Kasumi-1 (cell line): ENCODE measurements at places on chromosomes 3 and 15.

GRCh38 chr3:25938566-25939325 lies 148.9 kb downstream of the OXSM start:
- peak; percentile 40 for DNase-seq

DNA sequence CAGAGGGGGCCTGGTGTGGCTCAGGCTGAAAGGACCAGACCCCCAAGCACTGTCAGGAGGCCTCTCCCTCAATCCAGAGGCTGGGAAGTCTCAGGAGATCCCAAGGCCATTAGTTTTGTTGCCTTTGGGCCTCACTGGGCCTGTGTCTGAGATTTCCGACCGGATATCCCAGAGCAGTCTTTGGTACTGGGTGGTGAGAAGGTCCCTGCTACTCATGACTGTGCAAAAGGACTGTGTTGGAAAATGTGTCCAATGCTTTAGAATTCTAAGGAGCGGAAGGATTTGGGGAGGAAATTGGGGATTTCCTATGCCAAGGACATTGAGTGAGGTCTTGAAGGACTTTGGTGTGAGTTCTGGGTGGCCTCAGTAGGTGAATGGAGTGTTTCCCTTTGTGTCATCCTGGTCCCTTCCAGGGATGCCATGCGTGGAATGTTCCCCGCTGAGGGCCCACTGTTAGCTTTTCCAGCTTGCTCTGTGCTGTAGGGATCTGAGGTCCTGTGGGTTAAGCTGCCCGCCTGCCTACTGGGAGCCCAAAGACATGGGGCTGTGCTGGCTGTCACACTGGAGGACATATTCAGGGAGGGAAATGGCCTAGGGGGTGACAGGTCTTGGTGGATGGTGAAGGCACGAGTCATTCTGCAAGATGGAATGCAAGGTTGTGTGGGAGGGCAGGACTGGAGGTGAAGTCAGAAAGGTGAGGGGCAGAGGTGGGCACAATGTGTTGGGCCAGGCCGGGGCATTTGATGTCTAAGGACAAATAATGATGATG lies 16.4 kb downstream of the SMAD6 start:
- no peak for DNase-seq

- DNase-seq = no peak
These were observed 2.5 kb upstream of the KIF7 start for GRCh38 chr15:89657686-89658200.

- DNase-seq = no peak
These were observed 11.6 kb upstream of the SLC6A20 start for GRCh38 chr3:45807681-45808540.

DNA sequence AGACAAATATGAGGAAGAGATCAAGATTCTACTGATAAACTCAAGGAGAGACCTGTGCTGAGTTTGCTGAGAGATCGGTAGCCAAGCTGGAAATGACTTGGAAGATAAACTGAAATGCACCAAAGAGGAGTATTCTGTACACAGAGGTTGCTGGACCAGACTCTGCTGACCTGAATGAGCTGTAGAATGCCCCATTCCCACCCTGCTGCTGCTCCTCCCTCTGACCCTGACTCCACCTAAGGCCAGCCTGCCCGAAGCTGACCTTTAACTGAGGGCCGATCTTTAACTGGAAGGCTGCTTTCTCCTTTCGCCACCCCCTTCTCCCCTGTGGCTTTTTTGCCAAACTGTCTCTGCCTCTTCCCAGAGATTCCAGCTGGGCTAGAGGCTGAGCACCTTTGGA lies 34.6 kb downstream of the CDIN1 start:
- no peak for DNase-seq

GRCh38 chr15:91679447-91679846 lies 174.1 kb upstream of the SLCO3A1 start:
- DNase-seq = no peak

DNA sequence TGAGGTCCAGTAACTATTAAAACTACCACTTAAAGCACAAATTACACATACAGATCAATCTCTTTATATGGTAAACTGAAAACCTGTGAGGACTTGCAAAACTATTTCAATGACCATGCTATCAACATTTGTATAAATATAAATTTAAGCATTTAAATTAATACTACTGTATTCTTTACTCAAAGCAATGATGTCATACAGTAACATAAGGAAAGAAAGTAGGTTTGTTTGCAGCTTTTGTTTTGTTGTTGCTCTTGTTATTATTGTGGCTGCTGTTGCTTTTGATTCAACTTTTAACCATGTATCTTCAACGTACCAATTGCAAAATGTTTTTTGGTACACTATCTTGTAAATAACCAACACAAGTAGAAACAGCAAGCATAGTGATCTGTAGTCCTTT lies 22.0 kb downstream of the CBLB start:
- no peak for DNase-seq

DNA sequence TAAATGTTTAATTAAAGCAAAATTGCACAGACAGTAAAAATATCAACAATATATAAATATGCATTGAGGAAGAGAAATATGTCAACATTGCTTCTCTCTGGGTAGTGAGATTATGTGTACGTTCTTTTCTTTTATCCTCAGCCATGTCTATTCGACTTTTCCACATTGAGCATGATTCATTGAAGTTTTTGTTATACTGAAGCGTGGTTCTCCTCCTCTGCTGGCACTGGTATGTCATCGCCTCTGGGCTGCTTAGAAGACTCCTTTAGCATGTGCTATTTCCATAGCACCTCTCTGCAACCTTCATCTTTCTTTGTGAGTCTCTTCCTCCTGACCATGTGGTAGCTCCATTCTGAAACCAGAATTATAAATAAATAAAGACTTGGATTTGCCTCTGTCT lies 65.8 kb upstream of the AKAP13 start:
- no peak for DNase-seq

- no peak for DNase-seq
These were observed 20.1 kb upstream of the BCL6 start for GRCh38 chr3:187765342-187765741.

DNA sequence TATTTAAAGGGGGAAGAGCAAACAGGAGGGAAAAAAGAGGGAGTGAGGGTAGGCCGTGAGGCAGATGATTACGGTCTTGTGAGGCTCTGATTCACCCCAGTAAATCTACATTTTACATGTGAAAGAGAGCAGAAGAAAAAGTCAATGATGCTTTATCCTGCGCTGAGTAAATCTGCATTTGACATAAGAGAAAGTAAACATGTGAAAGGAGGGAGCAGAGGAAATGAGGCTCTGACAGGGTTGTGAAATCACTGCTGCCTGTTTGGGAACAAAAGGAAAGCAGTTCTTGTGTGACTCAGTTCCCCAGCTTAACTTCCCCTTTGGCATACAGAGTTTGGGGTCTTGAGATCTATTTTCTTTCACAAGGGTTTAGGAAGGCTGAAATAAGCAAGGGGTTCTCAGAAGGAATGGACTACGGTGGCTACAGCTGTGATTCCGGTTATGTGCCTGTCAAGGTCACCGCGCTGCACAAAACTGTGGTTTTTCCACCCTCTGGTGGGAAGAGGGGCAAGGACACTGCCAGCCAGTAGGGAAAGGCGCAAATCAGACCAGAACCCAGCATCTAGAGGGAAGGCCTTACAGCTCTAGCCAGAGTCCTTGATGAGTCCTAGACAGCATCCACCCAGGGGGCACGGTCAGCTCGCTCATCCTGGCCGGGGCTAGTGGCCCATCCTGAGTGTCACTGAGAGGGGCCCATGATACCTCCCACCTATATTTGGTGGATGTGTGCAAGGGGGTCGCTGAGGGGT lies 18.9 kb upstream of the HCN4 start:
- DNase-seq = no peak

DNA sequence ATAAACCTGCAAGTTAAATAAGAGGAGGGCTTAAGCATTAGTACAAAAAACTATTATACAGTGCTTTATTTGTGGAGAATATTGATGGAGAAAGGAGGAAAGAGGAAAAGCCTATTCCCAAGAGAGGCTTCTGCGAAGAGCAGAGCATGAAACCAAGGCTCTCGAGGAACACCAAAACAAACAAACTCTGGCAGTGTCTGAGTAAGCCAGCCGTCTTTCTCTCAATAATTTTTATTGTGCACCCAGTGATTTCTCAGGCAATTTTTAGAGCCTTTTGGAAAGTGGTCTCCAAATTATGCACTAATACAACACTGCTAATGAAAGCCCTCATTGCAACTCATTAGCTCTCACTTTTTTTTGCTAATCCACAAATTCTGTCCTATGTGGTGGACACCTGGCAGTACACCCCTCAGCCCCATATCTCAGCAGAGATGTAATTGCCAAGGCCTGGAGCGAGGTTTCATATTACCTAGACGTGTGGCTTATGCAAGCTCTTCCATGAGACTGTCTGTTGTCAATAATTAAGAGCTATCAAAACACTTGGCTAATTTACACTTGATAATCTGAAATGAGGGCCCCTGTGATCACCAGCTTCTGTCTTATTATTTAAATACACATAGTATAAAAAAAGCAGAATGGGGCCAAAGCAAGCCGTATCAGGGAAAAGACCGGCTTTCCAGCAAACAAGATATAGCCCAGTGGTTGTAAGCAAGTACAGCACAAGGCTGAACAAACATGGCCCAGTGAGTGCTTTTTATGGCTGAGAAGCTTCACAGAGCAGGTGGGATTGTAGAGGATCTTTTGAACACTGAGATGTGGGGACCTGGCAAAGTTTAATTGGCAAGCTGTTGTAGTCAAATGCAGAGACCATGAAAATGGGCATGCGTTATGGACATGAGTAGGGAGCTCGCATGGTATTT lies 216.9 kb downstream of the ROBO2 start:
- no peak for DNase-seq

DNA sequence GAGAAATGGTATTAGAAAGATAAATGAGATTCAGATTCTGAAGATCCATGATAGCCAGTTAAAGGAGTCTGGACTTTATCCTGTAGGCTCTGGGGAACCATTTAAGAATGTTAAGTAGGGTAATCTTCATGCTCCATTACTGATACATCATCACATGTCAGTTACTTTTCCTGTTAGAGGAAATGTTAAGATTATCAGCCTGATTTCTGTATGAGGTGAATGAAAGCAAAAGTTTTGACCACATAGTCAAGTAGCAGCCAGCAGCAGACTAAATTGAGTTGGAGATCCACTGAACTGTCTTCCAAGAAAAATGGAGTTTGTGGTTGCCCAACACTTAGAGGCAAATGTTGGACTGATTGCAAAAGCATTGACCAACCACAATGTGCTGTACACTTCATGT lies 4.7 kb upstream of the COPB2 start:
- DNase-seq = no peak

- DNase-seq = no peak
These were observed 47.3 kb upstream of the CCDC80 start for GRCh38 chr3:112688085-112688769.

- DNase-seq = no peak
These were observed 6.6 kb upstream of the ZNF148 start for GRCh38 chr3:125381743-125382142.

GRCh38 chr3:63891518-63891917 lies 20.7 kb downstream of the SCAANT1 start:
- DNase-seq = no peak

GRCh38 chr3:82940124-82940523 lies 1178.7 kb upstream of the GBE1 start:
- DNase-seq = no peak

- no peak for DNase-seq
These were observed 203.9 kb downstream of the PTPRG start for GRCh38 chr3:61765157-61765876.

DNA sequence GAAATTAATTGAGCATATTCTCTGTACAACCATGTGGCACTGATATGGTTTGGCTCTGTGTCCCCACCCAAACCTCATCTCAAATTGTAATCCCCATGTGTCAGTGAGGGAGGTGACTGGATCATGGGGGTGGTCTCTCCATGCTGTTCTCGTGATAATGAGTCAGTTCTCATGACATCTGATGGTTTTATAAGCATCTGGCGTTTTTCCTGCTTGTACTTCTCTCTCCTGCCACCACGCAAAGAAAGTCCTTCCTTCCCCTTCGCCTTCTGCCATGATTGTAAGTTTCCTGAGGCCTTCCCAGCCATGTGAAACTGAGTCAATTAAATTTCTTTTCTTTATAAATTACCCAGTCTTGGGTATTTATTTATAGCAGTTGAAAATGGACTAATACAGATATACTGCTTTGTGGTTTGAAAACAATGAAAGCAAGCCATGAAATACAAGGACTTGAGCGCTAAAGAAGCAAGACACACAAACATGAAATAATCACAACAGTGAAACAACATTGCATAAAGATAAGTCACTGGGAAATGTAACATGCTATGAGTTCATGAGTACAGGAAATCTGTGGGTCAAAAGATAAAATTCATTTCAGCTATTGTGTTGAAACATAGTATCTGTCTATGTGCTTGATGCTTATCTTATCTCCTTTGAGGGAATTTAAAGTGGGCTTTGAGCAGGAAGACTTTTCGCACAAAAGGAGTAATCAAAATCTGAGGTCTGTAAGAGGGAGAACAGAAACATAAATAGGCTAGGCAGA lies 288.7 kb downstream of the GBE1 start:
- DNase-seq = no peak

GRCh38 chr3:168100777-168101492 lies 5.2 kb upstream of the GOLIM4 start:
- DNase-seq = no peak

DNA sequence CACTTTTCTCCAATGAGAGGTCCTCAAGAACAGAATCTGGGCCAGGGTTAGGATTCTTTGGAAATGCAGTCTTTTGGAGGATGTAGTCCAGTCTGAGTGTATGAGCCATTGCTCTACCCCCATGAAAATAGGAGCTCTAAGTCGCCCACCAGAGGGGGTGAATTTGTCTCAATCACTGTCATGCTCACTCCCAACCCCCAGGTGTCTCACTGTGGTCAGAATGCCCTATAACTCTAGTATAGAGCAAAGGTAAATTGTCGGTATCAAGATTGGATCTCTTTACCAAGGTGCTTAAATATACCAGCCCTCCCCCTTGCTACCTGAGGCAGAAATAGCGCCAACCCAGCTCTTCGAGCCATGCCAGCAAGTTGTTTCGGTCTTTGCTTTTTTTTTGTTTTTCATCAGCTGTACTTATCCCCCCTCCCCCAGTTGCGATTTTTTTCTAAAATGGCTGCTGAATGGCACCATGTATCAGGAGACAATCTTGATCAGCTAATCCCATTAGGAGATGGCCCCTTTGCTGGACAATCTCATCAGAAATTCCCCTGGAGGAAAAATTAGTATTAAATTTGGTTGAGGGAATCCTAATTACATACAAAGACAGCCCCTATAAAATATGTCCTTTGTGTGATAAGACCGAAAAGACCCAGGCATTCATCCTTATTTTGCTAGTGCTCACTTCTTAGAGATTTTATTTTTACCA lies 130.7 kb downstream of the EBLN2 start:
- peak; percentile 0 for DNase-seq

GRCh38 chr3:188196232-188196990 lies 42.5 kb downstream of the LPP start:
- no peak for DNase-seq

GRCh38 chr3:109132801-109133473 lies 3.6 kb upstream of the C3orf85 start:
- no peak for DNase-seq
